Aorta (tissue), 5 donors: ENCODE measurements at places on chromosomes 5 and 9. TPM values are rescaled to one million over a fixed set of nuclear protein-coding genes. Genes with fewer than 3 reads are reported as not detected.

DNA sequence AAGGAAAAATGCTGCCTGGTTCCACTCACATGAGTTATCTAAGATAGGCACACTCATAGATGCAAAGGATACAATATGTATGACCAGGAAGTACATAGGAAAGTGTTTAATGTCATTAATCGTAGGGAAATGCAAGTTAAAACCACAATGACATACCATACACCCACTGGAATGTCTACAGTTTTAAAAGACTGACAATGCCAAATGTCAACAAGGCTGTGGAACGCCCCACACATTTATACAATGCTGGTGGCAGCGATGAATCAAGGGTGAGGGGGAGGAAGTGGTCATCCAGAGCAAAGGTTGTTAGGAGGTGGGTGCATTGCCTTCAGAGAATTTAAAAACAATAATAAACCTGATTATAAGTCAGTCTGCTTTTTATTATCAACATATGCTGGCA lies 437.8 kb downstream of the ARHGEF28 start:
- no peak overlapping the region for H3K4me3 ChIP-seq
- no peak overlapping the region for H3K27ac ChIP-seq
- H3K4me1 ChIP-seq: no peaks in the 10 kb centered on the region
- no peaks in the 10 kb centered on the region for H3K36me3 ChIP-seq
- DNase-seq: no peak

- H3K27me3 ChIP-seq: no peaks in the 10 kb centered on the region
- DNase-seq: no peak
These were observed 141.7 kb upstream of the PRLR start for GRCh38 chr5:35371951-35372426.

GRCh38 chr5:140953234-140953633 lies 13.0 kb upstream of the PCDHAC2 start:
- no peak overlapping the region for H3K4me3 ChIP-seq
- no peak for DNase-seq
- no peak overlapping the region for H3K27ac ChIP-seq
- no peaks in the 10 kb centered on the region for H3K4me1 ChIP-seq

- no peak for DNase-seq
- no peaks in the 10 kb centered on the region for H3K36me3 ChIP-seq
- peaks cover 9% of the 10 kb centered on the region for H3K4me1 ChIP-seq
- H3K4me3 ChIP-seq: no peak overlapping the region
- no peaks in the 10 kb centered on the region for H3K27me3 ChIP-seq
- no peak overlapping the region for H3K27ac ChIP-seq
These were observed 338.6 kb downstream of the EBF1 start for GRCh38 chr5:158761161-158761560.

DNA sequence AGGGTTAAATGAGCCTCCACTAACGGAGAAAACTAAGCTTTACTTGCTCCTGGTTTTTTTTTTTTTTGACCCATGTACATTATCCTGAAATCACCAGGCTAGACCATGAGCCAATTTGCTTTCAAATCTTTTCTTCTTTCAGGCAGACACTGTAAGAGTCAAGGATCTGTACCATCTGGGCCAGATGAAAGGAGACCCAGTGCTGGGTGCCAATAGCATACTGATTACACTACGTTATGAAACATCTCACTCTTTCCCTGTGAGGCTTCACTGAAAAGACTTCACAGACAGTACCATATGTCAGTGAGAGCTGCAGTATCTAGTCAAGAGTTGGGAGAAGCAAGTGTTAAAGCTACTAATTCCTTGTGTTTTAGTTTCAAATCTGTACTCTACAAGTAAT lies 161.2 kb upstream of the PTPRD start:
- H3K4me3 ChIP-seq: no peak overlapping the region
- H3K27me3 ChIP-seq: no peaks in the 10 kb centered on the region
- H3K36me3 ChIP-seq: no peaks in the 10 kb centered on the region
- H3K27ac ChIP-seq: no peak overlapping the region
- DNase-seq: no peak

- H3K36me3 ChIP-seq: no peaks in the 10 kb centered on the region
- no peak overlapping the region for H3K4me3 ChIP-seq
- H3K4me1 ChIP-seq: no peaks in the 10 kb centered on the region
- no peak overlapping the region for H3K27ac ChIP-seq
These were observed 89.2 kb upstream of the PRLR start for GRCh38 chr5:35319333-35320002.

- H3K27ac ChIP-seq: no peak overlapping the region
- no peaks in the 10 kb centered on the region for H3K36me3 ChIP-seq
- H3K4me3 ChIP-seq: no peak overlapping the region
- DNase-seq: no peak
These were observed 47.5 kb upstream of the ELL2 start for GRCh38 chr5:96008987-96009647.

GRCh38 chr5:143882520-143882919 lies 70.6 kb downstream of the HMHB1 start:
- H3K27me3 ChIP-seq: no peaks in the 10 kb centered on the region
- H3K4me1 ChIP-seq: no peaks in the 10 kb centered on the region
- H3K27ac ChIP-seq: no peak overlapping the region
- H3K4me3 ChIP-seq: no peak overlapping the region
- H3K36me3 ChIP-seq: no peaks in the 10 kb centered on the region

- no peaks in the 10 kb centered on the region for H3K27me3 ChIP-seq
- no peaks in the 10 kb centered on the region for H3K36me3 ChIP-seq
- H3K27ac ChIP-seq: no peak overlapping the region
These were observed 82.1 kb downstream of the MAMDC2 start for GRCh38 chr9:70125621-70126263.

GRCh38 chr9:33884856-33885701 lies 68.1 kb downstream of the UBE2R2 start:
- H3K27ac ChIP-seq: no peak overlapping the region
- no peak overlapping the region for H3K4me3 ChIP-seq
- no peaks in the 10 kb centered on the region for H3K27me3 ChIP-seq
- H3K4me1 ChIP-seq: peaks cover 5% of the 10 kb centered on the region
- no peaks in the 10 kb centered on the region for H3K36me3 ChIP-seq

GRCh38 chr5:36915653-36916052 lies 39.1 kb downstream of the NIPBL start:
- H3K4me1 ChIP-seq: peaks cover 2% of the 10 kb centered on the region
- H3K4me3 ChIP-seq: no peak overlapping the region
- H3K27ac ChIP-seq: no peak overlapping the region
- no peaks in the 10 kb centered on the region for H3K27me3 ChIP-seq

- DNase-seq: no peak
- no peaks in the 10 kb centered on the region for H3K36me3 ChIP-seq
- no peaks in the 10 kb centered on the region for H3K27me3 ChIP-seq
- no peak overlapping the region for H3K4me3 ChIP-seq
- H3K4me1 ChIP-seq: no peaks in the 10 kb centered on the region
- H3K27ac ChIP-seq: no peak overlapping the region
These were observed 196.9 kb upstream of the GDNF start for GRCh38 chr5:38036765-38037164.

The SLC34A1 gene
- not detected for total RNA-seq

The EPB41L4B gene
- 0.63 TPM for total RNA-seq

The SLC25A48 gene
- 1.1 TPM for total RNA-seq

The LNPEP gene
- total RNA-seq: 51.9 TPM
